ENCODE measurements at places on chromosomes 2 and 18.

GRCh38 chr2:135954020-135954601 lies 31.3 kb downstream of the DARS1 start:
- no peak for DNase-seq

- no peak for DNase-seq
These were observed 60.4 kb upstream of the NABP1 start for GRCh38 chr2:191617575-191617974.

- no peak for DNase-seq
These were observed 814.2 kb downstream of the LRP1B start for GRCh38 chr2:141316606-141317005.

DNA sequence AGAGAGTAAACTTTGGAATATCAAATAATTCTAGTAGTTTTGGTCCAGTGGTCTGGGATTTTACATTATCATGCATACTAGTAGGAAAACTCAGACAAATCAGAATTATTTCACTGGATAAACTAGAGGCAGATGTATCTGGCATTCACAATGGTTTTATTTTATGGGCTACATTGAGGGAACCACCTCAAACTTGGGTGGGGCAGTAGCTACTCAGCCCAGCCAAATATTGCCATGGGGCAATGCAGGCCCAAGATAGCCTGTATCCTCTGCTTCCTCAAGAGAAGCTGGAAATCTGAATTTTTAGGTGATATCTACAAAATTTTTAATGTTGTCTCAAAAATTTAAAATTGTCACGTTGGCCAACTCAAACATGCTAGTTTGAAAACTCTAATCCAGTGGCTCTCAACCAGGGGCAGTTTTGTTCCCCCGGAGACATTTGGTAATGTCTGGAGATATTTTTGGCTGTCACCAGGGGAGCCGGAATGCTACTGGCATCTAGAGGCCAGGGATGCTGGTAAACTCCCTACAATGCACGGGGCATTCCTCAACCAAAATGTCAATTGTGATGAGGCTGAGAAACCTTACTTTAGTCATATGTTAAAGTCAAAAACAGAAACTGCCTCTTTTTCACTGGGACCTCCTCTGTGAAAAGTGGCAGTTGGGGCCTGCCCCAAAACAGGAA lies 172.8 kb upstream of the SPRED2 start:
- DNase-seq: no peak

DNA sequence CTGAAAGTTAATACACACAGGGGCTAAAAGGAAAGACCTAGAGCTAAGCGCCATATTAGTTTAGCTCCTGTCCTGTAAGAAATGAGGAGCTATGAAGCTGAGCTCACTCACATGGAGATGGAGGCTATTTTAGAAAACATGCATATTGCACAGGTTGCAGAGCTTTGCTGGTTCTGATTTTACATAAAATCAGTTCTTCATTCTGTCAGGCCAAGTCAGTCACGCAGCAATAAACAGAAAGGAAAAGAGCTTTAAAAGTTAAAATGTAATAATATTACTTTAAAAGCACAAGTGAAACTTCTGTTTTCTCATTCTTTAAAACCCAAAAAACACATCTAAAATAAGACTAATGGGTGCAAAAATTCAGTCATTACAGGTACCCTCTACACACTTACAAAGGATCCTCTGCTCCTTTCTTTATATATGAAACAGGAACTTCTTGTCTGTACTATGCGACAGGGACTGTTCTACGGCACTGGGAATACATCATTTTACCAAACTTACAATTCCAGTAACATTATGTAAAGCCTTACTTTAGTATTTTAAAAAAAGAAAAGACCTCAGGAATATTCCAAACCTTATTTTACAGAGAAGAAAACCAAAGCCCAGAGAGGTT lies 113.8 kb downstream of the THADA start:
- no peak for DNase-seq

DNA sequence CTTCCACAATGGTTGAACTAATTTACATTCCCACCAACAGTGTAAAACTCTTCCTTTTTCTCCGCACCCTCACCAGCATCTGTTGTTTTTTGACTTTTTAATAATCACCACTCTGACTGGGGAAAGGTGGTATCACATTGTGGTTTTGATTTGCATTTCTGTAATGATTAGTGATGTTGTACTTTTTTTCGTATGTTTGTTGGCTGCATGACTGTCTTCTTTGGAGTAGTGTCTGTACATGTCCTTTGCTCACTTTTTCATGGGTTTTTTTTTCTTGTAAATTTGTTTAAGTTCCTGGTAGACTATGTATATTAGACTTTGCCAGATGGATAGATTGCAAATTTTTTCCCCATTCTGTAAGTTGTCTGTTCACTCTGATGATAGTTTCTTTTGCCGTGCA lies 574.8 kb downstream of the KCNJ3 start:
- no peak for DNase-seq

GRCh38 chr2:172739661-172740266 lies 4.1 kb downstream of the RAPGEF4 start:
- no peak for DNase-seq

DNA sequence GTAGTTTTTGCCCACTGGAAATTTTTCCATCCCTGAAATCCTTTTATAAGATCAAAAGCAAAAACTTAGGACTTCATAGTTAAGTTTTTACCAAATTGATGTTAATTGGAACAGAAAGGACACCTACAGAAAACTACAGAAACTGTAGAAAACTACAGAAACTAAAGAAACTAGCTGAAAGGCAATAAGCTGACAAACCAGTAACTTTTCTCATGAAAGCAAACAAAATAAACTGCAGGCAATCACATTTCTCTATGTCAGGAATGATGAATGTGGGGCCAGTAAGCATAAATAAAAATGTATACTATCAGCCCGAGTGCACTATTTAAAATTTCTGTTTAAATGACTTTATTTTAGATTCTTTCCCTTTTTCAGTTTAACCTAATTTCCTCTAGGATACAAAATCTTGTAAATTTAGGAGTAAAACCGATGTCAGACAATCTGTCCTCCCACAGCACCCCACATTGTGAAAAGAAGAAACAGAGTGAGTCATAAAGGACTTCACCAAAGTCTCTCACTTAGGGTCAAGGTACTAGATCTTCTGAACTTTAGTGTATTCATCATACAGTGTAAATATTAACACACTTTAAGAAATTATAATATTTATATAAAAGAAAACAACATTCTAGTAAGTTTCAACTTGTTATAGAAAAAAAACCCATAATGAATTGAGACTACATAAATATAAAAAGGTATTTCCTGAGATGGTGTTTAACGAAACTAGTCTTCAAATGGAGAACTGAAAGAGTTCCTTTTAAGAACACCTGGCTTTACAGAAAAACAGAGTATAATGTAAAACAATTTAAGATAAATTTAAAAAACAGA lies 46.6 kb downstream of the USP40 start:
- no peak for DNase-seq

- DNase-seq: no peak
These were observed 6.0 kb upstream of the IL1A start for GRCh38 chr2:112790305-112790704.

DNA sequence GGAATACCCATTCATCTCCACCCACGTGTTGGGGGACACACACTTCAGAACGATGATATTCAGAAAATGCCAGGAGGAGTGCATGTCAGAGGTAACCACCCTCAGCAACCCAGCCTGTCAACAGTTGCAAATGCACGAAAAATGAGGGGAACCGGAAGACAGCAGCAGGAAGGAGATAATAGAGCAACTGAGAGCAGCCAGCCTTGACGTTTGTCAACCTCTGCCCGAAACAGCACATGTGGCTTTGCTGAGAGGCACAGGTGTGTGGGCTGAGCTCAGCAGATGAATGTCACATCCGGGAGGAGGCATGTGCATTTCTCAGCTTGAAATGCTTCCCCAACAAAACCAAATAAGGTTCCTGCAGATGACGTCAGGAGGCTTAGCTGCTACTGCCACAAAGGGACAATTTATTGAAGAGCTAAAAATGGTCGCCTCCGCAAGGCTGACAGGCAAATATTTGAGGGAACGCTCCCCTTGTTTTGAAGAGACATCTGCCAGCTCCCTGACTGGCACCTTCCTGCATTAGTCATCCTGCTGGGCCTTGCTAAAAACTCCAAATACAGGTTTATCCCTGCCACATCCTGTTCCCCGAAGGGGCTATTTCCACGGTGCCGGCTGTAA lies 419.0 kb downstream of the NBAS start:
- DNase-seq: no peak

DNA sequence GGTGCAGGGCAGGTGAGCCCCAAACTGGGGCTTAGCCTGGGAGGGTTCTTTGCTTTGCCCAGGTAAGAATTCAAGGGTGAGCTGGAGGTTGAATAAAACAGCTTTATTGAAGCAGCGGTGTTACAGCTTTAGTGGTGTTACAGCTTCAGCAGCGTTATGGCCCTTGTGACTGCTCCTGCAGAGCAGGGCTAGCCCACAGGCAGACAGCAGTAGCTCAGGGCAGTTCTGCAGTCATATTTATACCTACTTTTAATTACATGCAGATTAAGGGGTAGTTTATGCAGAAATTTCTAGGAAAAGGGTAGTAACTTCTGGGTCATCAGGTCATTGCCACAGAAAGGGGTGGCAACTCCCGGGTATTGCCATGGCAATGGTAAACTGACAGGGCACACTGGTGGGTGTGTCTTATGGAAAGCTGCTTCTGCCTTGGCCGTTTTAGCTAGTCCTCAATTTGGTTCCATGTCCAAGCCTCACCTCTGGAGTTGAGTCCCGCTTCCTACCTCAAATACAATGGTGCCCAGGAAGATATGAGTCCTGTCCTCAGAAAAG lies 78.2 kb downstream of the THNSL2 start:
- no peak for DNase-seq

All from NCI-H524 (cell line).